Left ventricle myocardium superior (tissue), 1 donor: ENCODE measurements at places on chromosomes 7 and 10. TPM values are rescaled to one million over a fixed set of nuclear protein-coding genes. Genes with fewer than 3 reads are reported as not detected.

The POMZP3 gene
- total RNA-seq: 7.9 TPM

The CALY gene
- not detected for total RNA-seq

DNA sequence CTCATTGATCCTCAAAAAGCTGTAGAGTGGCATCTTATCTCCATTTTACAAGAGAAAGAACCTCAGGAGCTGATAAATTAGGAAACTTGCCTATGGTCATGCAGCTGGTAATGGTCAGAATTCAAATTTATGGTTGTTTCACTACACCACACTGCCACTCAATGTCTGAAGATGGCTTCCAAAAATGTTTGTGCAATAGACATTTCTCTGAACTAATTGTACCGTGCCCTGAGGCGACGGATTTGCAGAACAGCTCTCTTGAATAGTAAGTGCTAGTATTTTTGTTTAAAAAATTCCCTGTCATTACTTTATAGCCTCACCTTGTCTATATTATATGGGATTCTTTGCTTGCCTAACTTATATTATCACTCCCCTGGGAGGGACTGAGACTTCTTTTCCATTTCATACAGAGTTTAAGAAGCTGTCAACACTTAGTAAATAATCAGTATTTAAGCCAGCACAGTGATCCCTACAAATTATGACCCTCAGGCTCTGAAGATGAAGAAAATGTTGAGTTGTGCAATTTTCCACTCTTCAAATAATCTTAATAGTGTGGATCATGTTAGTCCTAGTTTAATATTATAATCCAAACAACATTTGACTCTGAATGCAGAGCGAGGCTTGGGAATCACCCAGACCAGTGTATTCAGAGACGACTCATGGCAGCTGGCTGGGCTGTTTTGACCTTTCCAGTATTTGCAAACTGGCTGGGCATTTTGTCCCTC is 346.6 kb downstream of the PTEN start:
- DNase-seq: no peak

GRCh38 chr10:124659380-124659779 is 84.8 kb downstream of the FAM53B start:
- no peak for DNase-seq

DNA sequence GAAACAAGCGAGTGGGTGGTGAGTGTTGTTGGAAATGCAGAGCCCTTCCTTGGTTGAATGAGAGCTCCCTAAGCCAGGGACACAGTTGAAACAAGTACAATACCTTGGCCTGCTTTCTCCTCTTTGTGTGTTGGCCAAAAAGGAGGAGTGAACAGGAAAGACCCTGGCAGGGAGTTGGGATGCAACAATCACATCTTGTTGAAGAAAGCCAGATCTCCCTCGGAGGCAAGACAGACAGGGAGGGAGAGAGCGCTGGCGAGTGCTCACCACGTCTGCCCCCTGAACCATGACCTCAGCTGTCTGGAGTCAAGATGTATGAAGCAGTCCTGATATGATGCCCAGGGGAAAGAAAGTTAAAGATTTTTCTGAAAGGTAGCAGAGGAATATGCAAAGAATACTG is 66.8 kb downstream of the ADAM12 start:
- no peak for DNase-seq

DNA sequence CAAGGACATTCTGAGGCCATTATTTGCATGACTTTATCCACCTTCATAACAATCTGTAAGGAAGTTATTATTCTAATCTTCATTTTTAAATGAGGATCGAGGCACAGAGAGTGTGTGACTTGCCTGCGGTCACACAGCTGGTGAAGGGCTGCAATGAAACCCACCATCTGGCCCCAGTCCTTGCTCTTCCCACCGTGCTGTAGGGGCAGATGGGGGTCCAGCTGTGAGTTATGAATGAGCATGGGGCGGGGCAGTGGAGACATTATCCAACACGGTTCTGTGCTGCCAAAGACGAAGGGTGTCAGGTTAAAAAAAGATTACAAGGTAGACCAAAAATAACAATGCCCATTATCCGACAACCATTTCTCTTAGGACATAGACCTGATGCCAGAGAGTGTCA is 417.5 kb upstream of the MGMT start:
- DNase-seq: no peak

DNA sequence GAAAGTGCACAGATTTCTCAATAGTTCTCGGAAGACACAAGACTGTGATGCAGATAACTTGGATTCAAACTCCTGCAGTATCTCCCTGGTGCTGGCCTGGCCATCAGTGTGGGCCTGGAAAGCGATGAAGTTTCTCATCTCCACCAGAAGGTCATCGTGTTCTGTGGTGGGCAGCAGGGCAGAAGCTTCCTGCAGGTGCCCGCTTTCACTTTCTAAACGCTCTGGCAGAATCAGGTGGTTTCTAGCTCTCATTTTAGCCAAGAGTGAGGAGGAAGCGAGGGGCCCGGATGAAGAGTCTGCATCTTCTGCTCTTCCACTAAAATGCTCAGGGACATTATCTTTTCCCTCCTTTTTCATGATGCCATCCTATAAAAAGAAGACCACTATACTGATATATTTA is 63.0 kb upstream of the DRGX start:
- DNase-seq: no peak

DNA sequence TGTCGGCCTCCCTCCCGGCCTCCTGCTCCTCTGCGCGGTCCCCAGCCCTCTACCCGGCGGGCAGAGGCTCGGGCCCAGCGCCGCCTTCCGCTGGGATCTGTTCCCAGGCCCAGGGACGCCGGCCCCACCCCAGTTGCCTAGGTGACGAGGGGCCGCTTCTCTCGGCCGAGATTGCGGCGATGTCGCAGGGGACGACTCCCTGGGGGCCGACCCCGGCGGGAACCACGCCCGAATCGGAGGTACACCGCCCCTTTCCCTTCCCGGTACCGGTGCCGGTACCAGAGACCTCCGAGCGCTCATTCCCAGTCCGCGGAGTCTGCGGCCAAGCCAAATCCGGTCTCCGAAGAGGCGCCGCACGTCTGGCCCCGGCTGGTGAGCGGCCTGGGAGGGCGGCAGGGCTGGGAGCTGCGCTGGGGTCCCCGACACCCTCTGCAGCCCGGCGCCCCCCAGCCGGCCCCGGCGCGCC is at the start of gene CABCOCO1:
Gene CABCOCO1 (plus strand): TSS at position 136 of the 466 bp plus-strand sequence. CDS start 44 bp downstream, at position 180.
- DNase-seq: peak; percentile 77
